ENCODE measurements at places on chromosomes 12 and 14.

DNA sequence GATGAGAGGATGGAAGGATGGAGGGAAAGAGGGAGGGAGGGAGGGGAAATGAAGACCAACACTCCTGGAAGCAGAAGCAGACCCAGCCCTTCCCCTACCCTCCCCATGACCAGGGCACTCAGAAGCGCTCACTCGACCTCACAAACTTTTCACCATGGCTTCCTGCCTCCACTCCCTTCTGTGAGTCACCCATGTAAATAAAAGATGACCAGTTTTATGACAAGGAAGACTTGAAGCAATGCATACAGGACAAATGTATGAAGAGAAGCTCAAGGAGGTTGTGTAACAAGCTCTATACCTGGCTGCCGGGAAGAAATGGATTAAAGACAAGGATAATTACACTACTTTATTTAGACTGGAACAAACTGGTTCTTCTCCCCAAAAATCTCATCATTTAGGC lies 63.8 kb downstream of the CDC42BPB start:
- DNase-seq: peak; percentile 44

DNA sequence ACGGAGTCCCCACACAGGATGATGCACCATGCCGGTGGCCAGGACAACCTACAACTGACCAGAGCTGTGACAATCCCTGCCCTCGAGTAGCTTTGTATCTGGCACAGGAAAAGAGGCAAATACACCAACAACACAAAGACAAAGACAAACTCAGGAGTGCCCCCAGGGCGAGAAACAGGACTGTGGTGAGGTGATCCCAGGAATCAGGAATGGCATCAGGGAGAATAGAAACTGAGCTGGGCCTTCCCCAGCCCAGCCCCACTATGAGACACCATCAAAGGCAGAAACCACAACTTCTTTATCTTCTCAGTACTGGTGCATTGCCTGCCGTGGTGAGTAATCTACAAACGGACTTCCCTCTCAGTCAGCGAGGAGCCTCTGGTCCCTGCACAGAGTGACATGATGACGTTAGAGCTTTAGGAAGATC lies 157.7 kb downstream of the TTC7B start:
- DNase-seq: peak; percentile 69

GRCh38 chr14:54354096-54354495 lies 42.7 kb upstream of the CDKN3 start:
- DNase-seq: no peak

- peak; percentile 30 for DNase-seq
Measured at GRCh38 chr14:98622208-98623051, 649.6 kb downstream of the BCL11B start.

- no peak for DNase-seq
Measured at GRCh38 chr14:99802301-99803105, 9.3 kb downstream of the EML1 start.

- DNase-seq: peak; percentile 32
Measured at GRCh38 chr12:43349863-43350262, 202.1 kb downstream of the ADAMTS20 start.

- DNase-seq: no peak
Measured at GRCh38 chr14:88256997-88257950, 65.8 kb downstream of the KCNK10 start.

DNA sequence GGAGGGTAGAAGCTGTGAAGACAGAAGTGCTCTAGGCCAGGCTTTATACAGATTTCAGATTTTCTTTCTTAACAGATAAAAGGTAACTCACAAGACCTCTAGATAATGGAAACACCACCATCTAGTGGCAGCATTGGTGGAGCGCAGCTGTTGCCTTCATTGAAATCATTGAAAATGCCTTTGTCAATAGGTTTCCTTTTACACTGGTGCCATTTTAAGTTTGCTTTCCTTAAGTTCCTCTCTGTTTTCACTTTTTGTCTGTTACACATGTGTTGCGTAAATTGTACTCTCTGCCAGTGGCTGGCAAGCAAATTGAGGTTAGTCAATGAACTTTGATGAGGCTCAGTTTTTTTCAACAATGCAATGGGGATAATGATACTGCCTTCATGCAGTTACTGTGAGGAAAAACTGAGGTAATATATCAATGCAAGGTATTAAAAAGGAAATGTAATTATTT lies 31.1 kb downstream of the ALDH1L2 start:
- DNase-seq: peak; percentile 78

- DNase-seq: no peak
Measured at GRCh38 chr12:52779914-52780313, 2.8 kb upstream of the KRT76 start.

DNA sequence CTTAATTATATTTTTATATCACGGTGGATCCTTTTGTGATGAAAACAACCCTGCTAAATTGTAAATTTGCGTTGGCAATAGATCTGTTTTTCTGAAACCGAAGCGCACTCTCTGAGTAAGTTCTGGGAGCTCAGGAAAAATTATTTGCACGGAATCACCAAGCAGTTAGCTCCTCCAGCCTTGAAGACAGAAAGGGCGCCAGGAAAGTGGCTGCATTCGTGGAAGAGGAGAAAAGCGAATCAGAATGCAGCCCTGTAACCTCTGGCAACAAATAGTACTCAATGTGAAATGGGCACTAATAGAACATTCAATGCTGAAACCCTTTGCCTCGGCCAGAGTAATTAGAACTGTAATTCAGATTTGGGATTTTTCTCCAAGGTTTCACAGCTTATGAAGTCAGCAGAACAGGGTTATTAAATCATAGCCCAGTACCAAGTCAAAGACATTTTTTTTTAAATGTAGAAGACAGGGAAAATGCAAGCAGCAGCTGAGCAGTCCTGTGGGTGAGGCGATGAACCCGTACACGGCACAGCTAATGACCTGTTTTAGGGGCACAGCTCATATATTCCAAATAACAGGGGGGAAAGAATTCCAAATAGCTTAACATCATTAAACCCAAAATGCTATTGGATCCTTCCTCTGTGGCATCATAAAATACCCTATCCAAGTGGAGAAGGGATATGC lies 251.4 kb downstream of the EGLN3 start:
- no peak for DNase-seq

- DNase-seq: no peak
Measured at GRCh38 chr14:29752221-29752923, 175.3 kb downstream of the PRKD1 start.

DNA sequence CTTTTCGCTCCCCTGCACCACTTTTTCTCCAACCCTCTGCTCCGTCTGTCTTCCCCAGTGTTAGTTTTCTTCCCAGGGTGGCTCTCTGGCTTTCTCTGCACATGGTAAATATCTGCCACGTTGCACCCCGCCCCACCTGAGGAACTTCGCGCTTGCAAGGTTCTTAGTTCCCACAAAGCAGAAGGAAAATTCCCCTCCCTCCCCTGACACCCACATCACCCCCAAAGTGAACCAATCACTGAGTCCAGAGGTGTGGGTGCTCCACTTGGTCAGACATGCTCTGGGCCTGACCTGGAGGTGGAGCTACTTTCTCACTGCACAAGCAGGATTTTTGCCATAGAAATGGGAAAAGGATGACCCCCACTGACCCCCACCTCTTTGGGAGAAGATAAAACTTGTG lies 415.0 kb downstream of the FUT8 start:
- no peak for DNase-seq

DNA sequence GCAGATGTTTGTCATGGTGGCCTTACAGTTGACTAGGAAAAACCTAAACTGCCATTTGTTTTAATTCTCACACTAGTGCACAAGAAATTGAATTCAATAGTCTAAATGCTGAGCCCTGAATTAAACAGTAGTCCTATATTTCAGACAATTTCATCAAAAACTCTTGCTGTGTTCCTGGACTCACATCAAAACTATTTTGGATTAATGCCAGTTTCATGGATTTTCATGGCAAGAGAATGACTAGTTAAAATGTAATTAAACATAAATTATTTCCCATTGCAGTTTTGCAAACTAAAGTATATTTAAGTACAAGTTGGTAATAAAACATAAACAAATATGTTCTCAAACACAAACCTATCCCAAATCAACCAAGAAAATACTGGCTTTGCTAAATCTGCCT lies 468.0 kb upstream of the PRICKLE1 start:
- peak; percentile 32 for DNase-seq

DNA sequence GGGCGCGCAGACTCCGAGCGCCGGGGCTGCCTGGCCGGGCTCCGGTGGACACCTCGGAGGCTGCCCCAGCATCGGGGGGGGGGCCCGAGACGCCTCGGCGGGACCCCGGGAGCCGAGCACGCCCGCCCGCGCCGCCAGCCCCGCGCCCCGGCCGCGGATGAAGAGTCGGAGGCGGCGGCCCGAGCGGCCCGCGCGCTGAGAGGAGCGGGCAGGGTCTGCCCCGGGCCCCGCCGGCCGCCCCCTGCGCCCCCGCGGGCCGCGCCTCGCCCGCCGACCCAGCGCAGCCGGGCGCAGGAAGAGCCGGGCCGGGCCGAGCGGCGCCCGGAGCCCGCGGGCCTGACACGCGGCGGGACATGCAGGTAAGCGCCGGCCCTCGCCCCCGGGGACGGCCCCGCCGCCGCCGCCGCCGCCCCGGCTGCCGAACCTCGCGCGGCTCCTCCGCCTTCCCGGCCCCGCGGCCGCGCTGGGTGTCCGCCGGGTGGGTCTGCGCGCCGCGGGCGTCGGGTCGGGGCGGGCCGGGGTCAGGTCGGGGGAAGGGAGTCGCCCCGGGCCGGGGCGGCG lies 63.7 kb downstream of the FBXL14 start:
- DNase-seq: no peak

GRCh38 chr12:94123127-94123526 lies 25.2 kb upstream of the PLXNC1 start:
- DNase-seq: no peak

DNA sequence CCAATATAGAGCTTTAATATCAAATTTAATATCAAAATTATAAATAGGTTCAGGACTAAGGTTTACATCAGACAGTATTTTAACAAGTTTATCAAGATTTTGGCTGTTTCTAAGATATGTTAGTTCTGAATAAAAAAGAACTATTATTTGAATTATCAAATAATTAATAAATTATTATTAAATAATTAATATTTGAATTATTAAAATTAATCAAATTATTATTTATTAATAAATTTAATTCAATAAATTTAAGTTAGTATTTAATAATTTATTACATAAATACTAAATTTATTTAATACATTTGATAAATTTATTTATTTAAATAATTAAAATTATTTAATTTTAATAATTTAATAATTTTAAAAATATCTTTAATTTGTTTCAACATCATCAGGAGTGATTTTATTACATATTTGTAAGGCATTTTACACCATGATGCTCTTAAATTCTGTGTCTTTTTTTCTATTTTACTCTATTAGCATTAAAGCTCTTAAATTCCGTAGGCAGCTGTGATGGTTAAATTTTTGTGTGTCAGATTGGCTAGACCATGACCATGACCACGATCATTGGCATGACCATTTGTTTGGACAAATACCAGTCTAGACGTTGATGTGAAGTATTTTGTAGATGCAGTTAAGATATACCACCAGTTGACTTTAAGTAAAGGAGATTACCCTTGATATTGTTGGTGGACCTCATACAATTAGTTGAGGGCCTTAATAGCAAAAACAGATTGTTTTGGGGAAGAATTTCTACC lies 82.6 kb downstream of the BBS10 start:
- no peak for DNase-seq

DNA sequence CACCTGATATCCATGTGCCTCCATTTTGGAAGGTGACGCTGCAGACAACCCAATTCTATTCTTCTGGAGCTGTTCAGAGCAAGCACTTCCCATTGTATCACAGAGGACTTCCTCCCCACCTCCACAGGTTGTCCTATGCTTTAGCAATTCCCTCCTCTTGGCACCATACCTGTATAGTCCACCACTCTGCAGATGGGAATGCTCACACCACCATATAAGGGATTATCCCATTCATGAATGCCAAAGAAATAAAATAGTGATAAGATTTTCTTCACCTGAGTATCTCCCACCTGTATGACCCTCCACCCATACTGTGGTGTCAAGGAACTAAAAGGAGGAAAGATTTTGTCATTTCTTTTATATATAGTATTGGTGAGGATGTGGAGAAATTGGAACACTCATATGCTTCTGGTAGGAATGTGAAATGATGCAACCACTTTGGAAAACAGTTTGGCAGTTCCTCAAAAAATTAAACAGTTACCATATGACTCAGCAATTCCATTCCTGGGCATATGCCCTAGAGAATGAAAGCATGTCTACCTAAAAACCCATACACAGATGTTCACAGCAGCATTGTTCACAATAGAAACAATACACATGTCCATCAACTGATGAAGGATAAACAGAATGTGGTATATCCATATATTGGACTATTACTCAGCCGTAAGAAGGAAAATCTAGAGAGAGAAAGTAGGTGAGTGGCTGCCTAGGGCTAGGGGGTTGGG lies 75.2 kb downstream of the FIGNL2 start:
- DNase-seq: peak; percentile 52

DNA sequence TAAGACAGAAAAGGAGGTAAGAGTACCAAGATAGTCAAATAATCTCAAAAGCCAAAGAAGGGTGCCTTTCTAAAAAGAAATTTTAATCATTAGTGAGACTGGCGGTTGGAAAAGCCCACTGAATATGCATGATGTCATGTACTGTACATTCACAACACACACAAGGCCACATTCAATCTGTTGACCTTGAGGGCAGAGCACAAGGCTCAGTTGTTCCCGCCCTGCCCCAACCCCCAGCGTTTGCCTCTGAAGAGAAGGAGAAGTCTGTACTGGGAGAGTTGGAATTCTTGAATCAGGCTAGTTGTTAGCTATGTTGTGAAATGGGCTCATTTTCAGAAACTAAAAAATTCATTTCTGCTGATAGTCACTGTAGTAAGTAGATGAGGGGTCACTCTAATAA lies 50.2 kb upstream of the NID2 start:
- no peak for DNase-seq

- DNase-seq: peak; percentile 22
Measured at GRCh38 chr12:30863839-30864238, 62.7 kb upstream of the TSPAN11 start.

GRCh38 chr12:107748472-107748871 lies 12.5 kb downstream of the PRDM4 start:
- DNase-seq: peak; percentile 71

DNA sequence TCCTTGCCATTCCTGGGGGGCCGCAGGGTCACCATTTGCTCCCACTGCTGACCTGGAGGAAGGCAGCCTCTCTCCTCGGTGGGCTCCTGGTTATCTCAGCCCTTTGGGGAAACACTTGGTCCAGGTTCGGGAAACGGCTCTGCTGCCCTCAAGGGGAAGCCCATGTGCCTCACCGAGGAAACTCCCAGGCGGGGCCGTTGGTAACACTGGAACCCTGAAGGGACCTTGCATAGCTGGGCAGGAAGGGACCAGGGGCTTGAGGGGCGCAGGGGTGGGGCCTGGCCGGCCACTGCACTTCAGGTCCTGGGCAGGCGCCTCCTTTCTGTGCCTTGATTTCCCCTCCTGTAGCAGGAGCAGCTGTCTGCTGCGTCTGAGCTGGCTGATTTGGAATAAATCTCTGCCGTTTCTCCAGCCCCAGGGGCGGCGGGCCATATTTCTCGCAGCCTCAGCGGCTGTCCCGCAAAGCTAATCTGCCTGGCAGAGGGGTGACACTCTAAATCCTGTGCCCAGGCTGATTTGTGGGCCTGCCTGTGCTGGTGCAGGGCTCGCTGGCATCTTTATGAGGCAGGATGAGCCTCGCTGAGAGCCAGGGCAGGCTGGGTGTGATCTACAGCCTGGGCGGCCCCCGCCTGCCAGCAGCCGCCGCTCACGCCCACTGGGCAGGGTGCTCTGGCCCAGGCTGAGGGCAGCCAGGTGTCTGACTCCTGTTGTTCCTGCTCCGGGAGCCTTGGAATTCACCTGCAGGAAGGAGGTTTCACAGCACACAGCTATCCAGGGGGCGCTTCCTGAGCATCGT lies 49.7 kb downstream of the KIF26A start:
- DNase-seq: no peak

- DNase-seq: no peak
Measured at GRCh38 chr12:10571141-10571540, 42.3 kb downstream of the MAGOHB start.

GRCh38 chr14:47863441-47863840 lies 188.0 kb upstream of the MDGA2 start:
- DNase-seq: no peak

All from astrocyte of the spinal cord (primary cell).